ENCODE measurements at places on chromosomes 3 and 15.

DNA sequence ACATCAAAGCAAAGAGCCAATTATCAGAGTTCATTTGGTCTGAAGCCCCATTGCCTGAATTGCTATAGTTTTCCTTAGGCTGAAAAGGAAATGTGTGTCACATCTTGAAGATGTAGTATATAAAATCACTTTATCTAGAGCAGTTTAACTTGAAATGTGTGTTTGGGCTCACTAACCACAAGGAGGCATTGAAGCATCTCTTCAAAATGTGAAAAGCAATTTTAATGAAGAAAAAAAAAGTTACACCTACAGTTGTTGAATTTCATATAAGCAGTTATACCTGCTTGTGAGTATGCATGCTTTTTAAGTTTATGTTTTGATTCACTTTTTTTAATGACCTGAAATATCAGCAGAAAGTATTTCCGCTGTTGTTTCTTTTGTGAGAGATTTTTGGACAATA lies 129.3 kb downstream of the IQCH start:
- DNase-seq, result no peak

DNA sequence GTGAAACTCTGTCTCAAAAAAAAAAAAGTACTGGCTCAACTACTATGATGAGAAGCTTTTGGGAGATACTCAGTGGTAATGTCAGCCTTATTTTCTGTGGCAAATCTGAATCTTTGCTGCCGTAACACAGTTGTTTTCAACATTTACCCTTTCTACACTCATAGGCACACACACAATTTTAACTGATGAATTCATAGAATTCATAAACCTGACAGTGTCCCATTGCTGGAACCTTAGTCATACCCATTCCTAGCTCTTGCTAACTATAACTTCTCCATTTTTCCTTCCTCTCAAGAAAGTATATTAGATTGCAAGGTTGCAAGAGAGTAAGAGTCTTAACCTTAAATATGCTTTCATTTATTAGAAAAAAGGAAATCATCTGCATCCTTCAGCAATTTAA lies 496.6 kb downstream of the FHIT start:
- DNase-seq, result no peak

DNA sequence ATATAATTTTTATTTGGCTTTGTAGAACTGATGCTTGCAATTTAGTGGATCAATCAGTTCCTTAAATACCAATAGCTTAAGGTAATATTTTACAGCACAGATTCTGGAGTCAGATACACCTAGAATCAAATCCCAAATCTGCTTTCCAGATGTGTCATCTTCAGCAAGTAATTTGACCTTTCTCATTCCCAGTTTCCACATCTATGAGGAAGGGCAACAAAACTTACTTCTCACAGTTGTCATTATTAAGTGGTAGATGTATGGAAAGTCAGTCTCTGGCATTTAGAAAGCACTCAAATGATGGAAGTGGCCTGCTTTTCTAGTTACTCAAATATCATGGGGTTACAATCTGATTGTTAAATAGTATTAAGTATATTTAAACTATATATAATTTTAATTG lies 767.0 kb downstream of the CADM2 start:
- no peak for DNase-seq

- DNase-seq, result no peak
These were observed 146.3 kb downstream of the GMNC start for GRCh38 chr3:190716211-190716610.

DNA sequence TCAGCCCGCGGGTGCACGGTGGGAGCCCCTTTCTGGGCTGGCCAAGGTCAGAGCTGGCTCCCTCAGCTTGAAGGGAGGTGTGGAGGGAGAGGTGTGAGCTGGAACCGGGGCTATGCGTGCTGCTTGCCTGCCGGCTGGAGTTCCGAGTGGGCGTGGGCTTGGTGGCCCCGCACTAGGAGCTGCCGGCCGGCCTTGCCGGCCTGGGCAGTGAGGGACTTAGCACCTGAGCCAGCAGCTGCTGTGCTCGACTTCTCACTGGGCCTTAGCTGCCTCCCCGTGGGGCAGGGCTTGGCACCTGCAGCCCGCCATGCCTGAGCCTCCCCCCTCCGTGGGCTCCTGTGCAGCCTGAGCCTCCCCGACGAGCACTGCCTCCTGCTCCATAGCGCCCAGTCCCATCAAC lies 36.0 kb downstream of the TRH start:
- DNase-seq, result no peak

GRCh38 chr3:64266065-64266931 lies 41.0 kb upstream of the PRICKLE2 start:
- no peak for DNase-seq

DNA sequence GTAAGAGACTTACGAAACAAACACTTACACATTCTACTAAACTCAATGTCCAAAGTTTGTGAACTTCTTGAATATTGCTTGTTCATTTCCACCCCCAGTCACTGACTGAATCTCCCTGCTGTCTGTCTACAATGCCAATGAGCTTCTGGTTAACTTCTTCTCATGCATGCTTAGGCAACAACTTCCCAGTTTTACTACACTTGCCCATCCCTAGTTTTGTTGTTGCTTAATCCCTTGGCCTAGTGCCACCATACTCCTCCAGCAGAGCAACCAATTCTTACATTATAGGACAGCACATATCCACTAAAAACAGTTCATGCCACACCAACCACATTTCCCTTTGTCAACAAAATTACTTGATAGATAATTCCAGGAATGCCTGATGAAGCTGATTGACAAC lies 40.9 kb upstream of the CCR2 start:
- DNase-seq, result no peak

GRCh38 chr3:160133757-160134156 lies 91.5 kb upstream of the C3orf80 start:
- DNase-seq, result no peak
